ENCODE measurements at places on chromosomes 6 and 20.

- DNase-seq, result no peak
These were observed at the start of gene IRF4 for GRCh38 chr6:391559-392440. Gene IRF4 (plus strand): TSS chr6:391752. CDS start chr6:393153, 1,401 bp downstream.

- DNase-seq, result no peak
These were observed 193.6 kb downstream of the EDN1 start for GRCh38 chr6:12483712-12484111.

GRCh38 chr20:55580475-55580874, 424.8 kb downstream of the CBLN4 start:
- DNase-seq, result no peak

DNA sequence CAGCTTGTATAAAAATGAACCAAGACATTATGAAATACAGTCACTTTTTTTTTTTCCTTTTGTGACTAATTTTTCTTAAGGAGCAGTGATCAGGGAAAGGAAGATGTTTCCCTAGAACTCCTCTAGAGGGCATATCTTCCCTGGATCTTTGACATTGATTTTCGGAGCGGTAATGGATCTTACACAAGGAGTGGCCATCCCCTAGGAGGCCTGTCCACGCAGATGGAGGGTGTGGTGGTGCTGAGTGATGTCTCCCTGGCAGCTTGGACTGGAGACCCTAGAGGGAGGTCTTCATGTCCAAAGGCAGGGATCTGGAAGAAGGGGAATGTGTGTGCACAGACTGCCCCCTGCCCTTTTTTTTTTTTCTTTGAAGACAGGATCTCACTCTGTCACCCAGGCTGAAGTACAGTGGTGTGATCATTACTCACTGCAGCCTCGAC, 7.0 kb upstream of the KIFC1 start:
- no peak for DNase-seq

- DNase-seq, result no peak
These were observed 20.8 kb downstream of the HLA-DRA start for GRCh38 chr6:32460528-32460927.

DNA sequence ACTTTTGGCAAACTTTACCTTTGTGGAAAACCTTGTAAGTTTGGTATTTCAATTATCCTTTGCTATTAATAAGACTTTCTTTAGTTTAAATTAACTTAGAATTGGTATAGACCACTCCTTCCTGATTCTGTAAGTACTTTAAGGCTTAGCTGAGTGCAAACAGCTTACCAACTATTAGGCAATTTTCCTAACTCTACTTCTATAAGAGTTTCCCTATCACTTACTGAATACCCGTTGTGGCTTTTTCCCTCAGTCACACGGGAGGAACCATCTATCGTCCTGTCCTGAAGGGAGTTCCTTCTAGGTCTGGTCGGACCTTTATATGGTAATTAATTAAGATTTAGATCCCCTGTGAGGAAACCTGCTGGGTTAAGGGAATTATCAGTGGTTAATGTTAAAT, 9.6 kb downstream of the SLC35A1 start:
- DNase-seq, result no peak

GRCh38 chr6:137536104-137536773, 42.0 kb upstream of the OLIG3 start:
- no peak for DNase-seq

- no peak for DNase-seq
These were observed 57.4 kb downstream of the CD83 start for GRCh38 chr6:14174996-14175395.

DNA sequence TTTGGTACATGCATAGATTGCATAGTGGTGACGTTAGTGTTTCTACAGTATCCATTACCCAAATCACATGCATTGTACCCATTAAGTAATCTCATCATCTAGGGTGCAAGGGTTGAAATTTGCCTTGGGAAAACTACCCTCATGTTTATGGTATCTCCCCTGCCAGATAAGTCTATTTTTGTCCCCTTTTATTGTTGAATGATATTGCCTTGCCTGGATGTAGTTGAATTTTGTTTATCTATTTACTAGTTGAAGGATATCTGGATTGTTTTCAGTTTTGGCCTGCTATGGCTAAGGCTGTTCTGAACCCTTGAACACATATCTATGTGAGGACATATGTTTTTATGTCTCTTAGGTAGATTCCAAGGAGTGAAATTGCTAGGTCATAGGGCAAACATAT, 13.4 kb downstream of the HLA-DRB1 start:
- DNase-seq, result no peak

- no peak for DNase-seq
These were observed 106.5 kb downstream of the CDC5L start for GRCh38 chr6:44494011-44494501.

GRCh38 chr6:79076160-79076559, 1.9 kb downstream of the PHIP start:
- DNase-seq, result no peak

DNA sequence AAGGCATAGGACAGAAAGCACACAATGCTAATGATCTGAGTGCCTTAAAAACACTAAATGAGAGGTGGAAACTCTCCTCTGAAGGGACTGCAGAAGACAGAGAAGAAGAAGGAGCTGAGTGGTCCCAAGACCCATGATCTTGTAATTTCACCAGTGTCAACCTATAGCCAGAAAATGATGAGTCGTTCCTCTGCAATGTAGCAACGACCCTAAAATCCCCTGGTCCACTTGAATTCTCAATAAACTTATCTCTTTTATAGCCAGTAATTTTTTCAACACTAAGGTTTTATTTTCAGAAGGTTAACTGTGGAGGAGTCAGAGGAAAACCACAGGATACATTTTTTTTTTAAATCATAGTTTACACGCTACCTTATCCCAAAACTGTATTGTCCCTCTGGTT, 490.6 kb upstream of the MARCKS start:
- DNase-seq, result no peak

GRCh38 chr6:9878535-9878934, 536.3 kb downstream of the TFAP2A start:
- DNase-seq, result no peak

DNA sequence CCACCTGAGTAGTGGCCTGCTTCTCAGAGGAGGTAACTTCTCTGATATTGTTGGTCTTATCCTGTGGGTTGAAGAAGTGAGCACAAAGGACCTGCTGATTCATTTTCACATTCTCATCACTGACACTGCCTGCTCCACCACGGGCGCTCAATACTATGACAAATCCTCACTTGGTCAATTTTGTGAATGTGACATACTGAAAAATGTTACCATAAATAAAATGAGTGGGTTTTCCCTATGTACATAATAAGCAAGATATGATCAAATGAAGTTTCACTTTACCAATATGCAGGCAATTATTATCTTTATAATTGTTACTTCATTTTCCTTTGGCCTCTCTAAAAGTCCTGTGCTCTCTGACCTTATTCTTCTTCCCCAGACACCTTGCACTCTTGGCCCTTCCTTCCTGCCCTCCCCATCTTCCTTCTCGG, 71.5 kb upstream of the RIPOR2 start:
- no peak for DNase-seq

- no peak for DNase-seq
These were observed 770.5 kb upstream of the FLRT3 start for GRCh38 chr20:15107931-15108330.

DNA sequence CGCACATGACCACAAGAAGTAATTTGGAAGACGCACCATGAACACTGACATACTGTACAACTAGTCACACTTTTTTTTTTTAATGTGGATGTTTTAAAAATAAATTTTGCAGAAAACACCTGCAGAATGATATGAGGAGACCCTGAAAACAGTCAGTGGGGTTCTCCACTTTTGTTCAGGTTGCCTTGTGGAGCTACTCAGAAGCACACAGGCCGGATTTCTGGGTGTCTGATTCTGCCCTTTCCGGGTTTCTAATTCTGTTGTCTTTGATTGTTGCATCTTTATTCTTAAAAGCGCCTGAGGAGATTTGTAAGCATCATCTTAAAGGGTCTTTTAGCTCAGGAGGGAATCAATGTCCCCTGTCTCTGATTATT, 74.5 kb downstream of the SSR1 start:
- no peak for DNase-seq

DNA sequence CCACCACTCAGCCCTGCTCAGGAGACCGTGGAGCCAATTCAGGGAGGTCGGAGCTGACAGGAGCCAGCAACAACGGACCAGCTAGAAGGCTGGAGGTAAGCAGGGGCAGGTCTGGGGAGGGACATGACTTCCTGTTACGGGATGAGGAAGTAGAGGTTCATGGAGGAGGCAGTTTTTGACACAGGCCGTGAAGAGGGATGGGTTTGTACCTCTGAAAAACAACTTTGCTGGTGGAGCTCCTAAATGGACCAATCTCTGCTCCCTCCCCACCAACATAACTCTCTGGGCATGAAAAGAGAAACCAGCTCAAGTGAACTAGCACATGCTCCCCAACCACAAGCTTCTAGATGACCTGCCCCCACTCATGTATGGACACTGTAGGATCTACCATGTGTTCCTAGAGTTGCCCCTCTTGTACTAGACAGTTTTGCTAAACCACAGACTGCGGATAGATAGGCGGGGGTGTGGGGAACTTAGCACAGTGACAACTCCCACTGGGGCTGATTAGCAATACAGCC, 31.4 kb downstream of the RALGAPA2 start:
- DNase-seq, result no peak

DNA sequence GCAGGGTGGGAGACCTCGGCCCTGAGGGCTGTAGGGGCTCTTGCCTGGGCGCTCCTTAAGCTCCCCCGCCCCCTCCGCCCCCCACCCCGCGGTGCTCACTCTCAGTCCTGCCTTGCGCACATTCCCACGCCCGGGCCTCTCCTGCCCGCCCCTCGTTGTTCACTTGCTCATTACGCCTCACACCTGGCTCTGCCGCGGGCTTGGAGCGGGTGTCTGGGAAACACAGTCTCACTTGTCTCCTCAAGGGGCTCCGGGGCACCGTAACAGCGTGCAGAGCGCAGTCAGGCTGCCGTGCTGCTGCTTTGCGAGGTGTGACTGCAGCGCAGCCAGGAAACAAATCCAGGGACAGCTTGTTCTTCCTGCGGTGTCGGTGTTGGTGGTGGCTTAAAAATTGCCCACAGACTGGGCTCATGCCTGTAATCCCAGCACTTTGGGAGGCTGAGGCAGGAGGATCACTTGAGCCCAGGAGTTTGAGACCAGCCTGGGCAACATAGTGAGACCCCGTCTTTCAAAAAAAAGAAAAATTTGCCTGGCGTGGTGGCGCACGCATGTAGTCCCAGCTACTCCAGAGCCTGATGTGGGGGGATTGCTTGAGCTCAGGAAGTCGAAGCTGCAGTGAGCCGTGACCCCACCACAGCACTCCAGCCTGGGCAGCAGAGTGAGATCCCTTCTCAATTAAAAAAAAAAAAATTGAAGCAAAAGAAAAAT, 4.6 kb downstream of the NPBWR2 start:
- DNase-seq, result no peak

GRCh38 chr20:61560361-61560853, 308.3 kb downstream of the CDH4 start:
- DNase-seq, result no peak

DNA sequence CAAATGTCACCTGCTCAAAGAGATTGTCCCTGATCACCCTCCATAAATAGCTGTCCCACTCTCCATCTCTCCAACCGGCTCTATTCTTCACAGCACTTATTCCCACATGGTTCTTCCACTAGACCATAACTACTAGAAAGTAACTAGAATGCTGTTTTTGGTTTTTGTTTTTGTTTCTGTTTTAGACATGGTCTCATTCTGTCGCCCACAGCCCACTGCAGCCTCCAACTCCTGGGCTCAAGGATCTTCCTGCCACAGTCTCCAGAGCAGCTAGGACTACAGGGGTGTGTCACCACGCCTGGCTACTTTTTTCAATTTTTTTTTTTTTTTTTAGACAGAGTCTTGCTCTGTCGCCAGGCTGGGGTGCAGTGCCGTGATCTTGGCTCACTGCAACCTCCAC, 12.2 kb downstream of the MMP24 start:
- DNase-seq, result no peak

GRCh38 chr6:156889469-156889868, 112.3 kb downstream of the ARID1B start:
- DNase-seq, result no peak

GRCh38 chr6:109028439-109028838, 66.2 kb downstream of the SESN1 start:
- no peak for DNase-seq

DNA sequence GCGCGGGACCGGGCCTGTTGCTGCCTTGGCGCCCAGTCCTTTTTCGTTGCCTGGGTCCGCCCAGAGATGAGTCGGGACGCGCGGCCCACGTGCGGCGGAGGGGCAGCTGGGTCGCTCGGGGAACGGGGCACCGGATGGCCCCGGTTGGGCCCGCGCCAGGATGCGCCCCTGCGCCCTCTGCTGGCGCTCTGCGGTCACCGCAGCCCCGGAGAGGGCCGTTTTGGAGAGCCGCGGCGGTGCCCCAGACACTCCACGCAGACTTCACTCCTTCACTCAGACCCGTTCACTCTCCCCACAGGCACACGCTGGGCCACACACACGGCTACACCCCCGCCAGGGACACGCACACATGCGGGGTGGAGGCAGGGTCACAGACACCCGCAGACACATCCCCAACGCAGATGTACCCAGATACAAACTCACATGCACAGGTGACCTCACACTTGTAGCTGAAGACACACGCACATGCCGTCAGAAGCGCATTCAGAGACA, 38.8 kb downstream of the SRC start:
- DNase-seq, result peak; percentile 85

GRCh38 chr6:113172531-113172966, 684.6 kb upstream of the MARCKS start:
- no peak for DNase-seq

DNA sequence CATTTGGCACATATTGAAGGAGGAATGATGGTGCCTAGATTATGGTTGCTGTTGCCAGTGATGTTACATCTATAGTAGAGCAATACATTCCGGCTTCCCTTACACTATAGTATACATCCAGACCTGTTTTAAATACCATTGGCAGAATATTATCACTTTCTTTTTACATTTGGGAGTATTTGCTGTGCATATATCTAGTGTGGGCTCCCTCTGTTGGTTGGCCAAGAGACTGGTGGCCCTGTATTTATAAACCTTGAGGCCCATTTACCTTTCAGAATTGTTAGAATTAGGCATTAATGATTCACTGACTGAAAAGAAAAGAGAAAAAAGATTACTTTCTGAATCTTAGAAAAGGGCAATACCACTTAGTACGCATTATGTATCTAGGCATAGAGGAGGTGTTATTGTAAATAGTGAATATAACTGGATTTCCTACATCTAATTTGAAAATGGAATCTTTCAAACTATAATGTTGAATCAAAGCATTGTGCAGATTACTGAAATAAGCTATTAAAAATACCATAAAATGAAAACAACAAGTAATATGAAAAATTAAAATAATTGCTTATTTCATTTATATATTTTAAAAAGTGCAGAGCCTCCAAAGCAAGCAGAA, 628.8 kb upstream of the MAN1A1 start:
- DNase-seq, result no peak

GRCh38 chr6:125526007-125526720, 223.3 kb upstream of the HEY2 start:
- DNase-seq, result no peak

- DNase-seq, result no peak
These were observed 88.2 kb downstream of the HIVEP2 start for GRCh38 chr6:142856624-142857232.

GRCh38 chr20:56537997-56538396, 5.0 kb downstream of the FAM209B start:
- DNase-seq, result no peak

DNA sequence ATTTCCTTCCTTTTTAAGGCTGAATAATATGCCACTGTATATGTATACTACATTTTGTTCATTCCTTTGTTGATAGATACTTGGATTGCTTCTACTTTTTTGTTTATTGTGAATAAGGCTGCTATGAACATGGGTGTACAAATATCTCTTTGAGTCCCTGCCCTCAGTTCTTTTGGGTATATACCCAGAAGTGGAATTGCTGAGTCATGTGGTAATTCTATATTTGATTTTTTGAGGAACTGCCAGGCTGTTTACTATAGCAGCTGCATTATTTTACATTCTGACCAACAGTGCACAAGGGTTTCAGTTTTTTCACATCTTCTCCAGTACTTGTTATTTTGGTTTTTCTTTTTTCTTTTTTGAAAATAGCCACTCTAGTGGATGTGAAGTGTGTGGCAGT, 34.1 kb downstream of the CDS2 start:
- DNase-seq, result no peak
